Dorsolateral prefrontal cortex (tissue), 122 donors: ENCODE measurements at places on chromosomes 12 and 14.

DNA sequence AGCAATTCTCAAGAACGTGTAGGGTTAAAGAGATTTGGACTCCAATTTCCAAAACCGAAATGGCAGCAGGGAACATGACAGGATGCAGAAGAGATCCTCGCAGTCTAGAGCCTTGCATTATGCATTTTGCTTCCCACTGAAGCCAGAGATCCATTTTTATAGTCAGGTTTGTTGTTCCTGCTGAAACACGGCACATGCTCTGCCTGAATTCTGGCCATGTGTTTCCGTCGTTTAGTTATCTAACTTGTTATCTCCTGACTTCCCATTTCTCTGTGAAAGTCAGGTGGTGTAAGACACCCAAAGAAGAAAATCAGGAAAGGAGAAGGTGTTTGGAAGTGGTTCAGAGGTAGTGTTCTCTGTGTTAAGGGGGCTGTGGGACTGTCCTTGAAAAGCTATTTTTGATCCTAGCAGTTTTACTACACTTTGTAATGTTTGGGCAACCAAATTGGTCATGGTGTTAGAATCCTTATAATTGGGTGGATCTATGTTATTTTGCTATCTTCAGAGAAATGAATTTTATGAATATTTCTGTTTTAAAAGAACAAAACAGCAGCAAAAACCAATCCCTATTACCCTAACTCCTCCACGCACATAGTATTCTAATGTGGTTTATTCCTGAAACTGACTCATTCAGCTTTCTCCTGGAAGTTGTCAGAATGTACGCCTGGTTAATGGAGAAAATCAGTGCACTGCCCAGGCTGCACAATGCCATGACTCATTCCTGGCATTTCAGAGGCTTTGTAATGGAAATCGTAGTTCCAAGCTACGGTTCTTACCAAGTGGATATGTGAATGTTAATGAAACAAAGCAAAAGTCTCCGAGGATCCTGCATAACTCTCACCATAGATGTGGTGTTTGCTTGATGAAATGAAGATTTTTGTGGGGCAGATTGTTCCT is 110.1 kb downstream of the SAMD4A start:
- no peak for DNase-seq

DNA sequence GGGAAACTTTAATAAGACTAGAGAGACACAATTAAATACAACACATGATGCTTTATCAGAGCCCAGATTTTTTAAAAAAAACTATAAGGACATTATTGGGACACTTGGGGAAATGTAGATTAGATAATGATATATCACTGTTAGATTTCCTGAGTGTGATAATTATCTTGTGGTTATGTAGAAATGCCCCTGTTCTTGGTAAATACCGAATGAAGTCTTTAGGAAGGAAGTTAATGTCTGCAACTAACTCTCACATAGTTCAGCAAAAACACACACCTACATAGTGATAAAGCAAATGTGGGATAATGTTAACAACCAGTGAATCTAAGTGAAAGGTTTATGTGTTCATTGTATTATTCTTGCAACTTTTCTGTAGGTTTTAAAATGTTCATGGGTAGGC is 14.6 kb upstream of the CACNB3 start:
- DNase-seq, result no peak

DNA sequence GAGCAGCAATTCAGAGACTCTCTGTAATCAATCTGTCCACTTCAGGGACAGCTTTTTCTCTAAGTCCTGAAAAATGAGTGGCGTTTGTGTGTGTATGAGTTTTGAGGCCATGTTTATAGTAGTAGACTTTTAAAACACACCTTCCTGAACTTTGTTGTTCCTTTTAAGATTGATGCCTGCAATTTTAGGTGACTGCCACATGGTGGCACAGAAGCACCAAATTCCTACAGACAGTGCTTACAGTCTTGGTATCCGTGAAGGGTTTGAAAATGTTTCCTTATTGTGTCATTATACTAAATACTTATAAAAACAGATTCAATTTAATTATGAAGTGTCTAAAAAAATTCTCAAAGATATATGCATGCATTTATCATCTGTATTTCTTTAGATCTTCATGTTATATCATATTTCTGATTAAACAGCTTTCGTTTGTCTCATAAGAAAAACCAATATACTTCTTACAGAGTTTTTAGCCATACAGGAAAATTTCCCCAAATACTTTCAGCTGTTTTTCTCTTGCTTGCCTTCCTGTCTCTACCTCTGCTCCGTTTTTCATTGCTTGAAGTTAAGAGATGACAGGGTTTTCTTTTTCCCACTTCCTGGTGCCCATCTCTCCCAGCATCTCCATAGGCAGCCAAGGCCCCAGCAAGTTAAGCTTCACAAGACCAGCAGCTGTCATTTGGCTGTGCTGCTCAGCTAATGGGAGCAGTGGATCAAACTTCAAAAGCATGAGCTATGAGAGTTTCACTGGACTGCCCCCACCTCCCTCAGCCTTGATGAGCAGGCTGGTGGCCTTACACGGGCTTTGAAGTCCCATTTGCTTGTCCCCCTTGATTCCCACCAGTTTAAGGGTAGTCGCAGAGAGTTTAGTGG is 259.6 kb downstream of the AKAP6 start:
- DNase-seq, result no peak

GRCh38 chr14:23299211-23299957 is 3.3 kb downstream of the PPP1R3E start:
- DNase-seq, result no peak

GRCh38 chr14:68785534-68786490 is 7.1 kb downstream of the ZFP36L1 start:
- DNase-seq, result no peak

- DNase-seq, result no peak
These were observed 101.1 kb downstream of the DAD1 start for GRCh38 chr14:22487941-22488340.

DNA sequence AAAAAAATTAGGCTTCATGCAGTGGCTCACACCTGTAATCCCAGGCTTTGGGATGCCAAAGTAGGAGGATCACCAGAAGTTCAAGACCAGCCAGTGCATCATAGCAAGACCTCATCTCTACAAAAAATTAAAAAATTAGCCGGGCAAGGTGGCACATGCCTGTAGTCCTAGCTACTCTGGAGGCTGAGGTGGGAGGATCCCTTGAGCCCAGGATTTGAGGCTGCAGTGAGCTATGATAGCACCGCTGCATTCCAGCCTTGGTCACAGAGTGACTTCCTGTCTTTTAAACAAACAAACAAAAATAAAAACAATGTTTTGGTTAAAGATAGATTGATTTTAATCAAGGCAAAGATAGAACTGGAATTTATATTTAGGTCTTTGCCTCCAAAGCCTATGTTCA is 60.6 kb downstream of the WNK1 start:
- DNase-seq, result no peak

GRCh38 chr14:35403114-35403602 is 1.4 kb downstream of the NFKBIA start:
- peak; percentile 40 for DNase-seq

GRCh38 chr14:28061006-28061405 is 705.6 kb upstream of the FOXG1 start:
- DNase-seq, result no peak

- peak; percentile 58 for DNase-seq
These were observed 212.1 kb downstream of the GXYLT1 start for GRCh38 chr12:41932470-41932991.

DNA sequence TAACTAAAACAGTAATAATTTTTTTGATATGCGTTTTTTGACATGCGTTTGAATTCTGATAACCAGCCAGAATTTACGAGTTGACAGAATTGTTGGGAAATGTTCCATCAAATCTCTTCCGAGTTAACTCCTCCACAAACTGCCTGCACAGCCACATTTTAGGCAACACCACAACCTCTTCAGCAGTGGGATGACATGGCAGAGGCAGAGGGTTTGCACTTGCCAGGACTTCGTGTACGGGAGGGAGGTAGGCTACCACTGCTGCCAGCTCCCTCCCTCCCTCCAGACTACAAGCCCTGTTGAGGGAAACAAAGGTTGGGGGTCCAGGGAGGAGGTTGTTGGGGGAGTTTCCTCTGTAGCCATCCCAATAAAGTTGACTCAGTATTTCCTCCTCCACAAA is 14.5 kb upstream of the ACTR6 start:
- no peak for DNase-seq

GRCh38 chr12:47636908-47637780 is 68.7 kb downstream of the RPAP3 start:
- no peak for DNase-seq

DNA sequence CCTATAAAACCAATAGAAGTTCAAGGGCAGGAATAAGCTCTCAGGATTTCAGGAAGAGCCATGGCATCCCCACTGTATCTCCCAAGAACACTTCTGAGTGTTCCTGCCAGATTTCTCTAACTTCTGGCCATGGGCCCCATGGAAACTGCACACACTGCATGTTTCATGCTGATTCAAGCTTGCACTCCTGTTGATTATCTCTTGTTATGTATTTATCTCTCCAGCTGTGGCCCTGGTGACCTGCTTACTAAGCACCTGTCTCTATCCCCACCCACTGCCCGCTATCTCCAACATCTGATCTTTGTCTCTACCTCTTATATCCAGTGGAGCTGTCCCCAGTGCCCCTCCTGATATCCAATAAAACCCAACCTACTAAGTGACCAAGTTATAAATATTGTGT is 285.3 kb downstream of the PDZRN4 start:
- DNase-seq, result no peak
